ENCODE measurements at places on chromosomes 1 and 21.

GRCh38 chr1:6498576-6499111 lies 7.2 kb upstream of the PLEKHG5 start:
- no peak for DNase-seq

DNA sequence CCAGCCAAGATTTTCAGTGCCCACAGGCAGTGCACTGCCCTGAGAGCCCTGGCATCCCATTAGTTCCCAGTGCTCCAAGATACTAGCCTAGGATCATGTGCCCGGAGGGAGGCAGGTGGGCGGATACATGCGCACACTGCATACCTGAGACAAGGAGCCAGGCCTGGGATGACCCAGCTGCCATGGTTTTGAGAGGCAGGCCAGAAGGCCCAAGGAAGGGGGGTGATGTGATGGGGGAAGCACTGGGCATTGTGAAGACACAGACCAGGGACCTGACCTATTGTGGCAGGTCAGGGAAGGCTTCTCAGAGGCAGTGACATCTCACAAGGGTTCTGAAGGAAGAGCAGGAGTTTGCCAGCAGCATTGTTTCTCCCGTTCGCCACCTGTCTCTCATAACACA lies 3.6 kb downstream of the ZC3H12A start:
- no peak for DNase-seq

- no peak for DNase-seq
Measured at GRCh38 chr1:225347123-225347683, 80.6 kb downstream of the LBR start.

- peak; percentile 93 for DNase-seq
Measured at GRCh38 chr1:153967107-153967999, at the start of gene CREB3L4. Gene CREB3L4 (plus strand): TSS chr1:153967902. CDS start chr1:153968526, 624 bp downstream.

DNA sequence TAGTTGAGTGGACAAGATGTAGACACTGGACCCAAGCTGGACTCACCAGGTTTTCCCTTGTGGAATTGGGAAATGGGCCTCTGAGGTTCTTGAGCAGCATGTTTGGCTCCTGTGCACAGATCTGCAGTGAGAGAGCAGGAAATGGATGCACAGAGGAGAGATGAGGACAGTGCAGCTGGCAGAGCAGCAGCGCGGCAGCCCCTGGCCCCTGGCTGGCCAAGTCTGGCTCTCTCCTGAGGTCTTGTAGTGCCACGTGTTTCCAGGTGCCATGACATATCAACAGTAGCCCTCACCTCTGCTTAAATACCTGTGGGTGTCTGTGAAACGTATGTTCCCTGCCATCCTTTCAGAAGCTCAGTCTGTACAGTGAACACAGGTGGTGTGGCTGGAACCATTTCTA lies 19.2 kb upstream of the BCL10 start:
- no peak for DNase-seq

DNA sequence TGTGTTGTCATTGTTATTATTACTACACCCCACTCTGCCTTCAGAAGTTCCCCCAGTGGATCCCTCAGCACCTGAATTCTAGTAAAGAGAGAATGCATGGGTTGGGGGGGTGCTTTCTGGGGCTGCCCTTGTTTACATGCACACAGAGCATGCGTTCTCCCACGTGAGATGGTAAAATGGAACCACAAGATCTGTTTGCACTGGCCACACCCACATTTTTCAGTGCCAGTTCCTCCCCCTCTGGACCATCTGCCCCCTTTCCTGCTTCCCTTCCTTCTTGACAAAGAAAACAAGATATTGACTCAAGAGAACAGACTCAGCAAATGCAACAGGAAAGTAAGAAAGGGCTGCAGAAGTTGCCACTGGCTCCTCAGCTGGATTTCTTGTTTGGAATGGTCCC lies 8.9 kb downstream of the SLC6A17 start:
- no peak for DNase-seq

GRCh38 chr1:183880531-183881243 lies 75.8 kb downstream of the RGL1 start:
- no peak for DNase-seq

DNA sequence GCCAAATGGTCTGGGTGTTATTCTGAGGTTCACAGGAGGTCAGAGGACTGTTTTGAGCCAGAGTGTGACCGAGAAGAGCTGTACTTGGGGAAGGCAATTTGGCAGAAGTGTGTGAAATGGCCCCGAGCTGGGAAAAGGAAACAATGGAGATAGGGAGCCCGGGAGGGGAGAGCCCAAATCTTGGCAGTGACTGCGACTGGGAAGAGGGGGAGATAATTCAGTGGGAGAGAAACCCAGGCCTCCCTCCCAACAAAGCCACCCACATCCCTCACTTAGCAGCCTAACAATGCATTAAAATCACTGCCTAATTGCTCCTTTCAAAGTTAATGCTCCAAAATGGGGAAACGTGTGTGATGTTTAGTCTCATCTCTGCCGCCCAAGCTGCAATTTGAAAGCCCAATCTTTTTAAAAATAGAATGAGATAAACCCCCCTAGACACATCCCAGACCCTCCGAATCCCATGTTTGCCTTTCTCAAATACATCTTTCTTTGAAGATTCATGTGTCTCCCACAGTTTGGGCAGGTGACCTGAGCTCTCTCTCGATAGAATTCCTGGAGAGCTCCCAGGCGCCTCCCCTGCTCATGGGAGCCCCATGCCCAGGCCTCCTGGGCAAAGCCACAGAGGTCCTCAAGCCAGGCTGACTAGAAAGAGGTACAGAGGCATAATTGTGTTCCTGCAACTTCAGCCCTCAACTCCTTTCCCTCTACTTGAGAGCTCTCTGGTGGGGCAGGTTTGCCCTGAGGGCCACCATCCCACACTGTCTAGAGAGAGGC lies 17.3 kb downstream of the LRRC52 start:
- DNase-seq, result no peak
